ENCODE measurements at places on chromosomes 2 and 18. TPM values are rescaled to one million over a fixed set of nuclear protein-coding genes. Genes with fewer than 3 reads are reported as not detected.
A peak's percentile ranks its signal among the peaks of the same experiment; 100 is the strongest.

Gene XIRP2
- total RNA-seq: 0.06 TPM

Gene VWA3B
- total RNA-seq: 0.58 TPM

Gene SLC5A7
- 0.20 TPM for total RNA-seq

DNA sequence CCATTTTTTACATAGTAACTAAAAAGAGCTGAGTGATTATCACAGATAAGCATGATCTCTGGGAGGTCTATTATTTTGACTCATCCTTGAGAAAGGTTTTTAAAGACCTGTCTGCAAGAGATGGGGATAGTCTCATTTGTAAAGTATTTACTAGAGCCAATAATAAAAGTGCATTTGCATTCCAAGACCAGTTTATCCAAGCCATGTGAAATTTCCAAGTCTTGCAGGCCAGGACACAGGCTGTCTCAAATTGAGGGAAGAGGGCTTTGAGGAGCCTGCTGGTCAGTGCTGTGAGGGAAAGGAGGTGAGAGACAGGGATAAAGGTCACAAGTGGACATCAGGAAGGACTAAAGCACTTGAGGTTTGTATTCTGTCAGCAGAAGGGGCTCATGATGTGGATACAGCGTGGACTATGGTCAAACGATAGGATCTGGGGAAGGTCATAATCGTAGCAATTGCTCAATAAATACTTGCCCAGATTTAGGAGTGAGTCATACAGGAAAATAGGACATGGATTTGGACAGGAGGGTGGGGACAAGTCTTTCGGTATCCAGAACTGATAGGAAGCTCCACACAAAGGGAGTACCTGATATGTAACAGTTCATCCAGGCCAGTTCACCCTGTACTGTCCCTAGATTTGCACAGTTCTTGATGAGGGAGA, 6.6 kb upstream of the CDH2 start:
- no peak for DNase-seq

GRCh38 chr2:199962203-199962602, 6.8 kb downstream of the MAIP1 start:
- DNase-seq: no peak

DNA sequence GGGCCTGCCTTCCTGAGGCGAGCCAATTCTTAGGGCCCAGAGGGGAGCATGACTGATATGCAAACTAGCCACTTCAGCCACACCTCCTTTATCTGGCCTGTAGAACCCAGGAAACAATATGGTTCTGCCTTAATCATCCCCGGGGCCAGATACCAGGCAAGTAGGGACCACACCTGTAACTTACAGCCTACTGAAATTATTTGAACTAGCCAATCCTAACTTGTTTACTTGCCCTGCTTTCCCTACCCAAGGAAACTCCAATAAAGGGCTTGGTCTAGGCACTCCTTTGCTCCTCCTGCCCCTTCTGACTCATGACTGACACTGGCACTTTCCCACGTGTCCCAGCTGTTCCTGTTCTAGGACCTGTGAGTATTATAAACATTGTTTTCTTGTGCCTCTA, 57.6 kb downstream of the MYOM1 start:
- peak; percentile 53 for DNase-seq

DNA sequence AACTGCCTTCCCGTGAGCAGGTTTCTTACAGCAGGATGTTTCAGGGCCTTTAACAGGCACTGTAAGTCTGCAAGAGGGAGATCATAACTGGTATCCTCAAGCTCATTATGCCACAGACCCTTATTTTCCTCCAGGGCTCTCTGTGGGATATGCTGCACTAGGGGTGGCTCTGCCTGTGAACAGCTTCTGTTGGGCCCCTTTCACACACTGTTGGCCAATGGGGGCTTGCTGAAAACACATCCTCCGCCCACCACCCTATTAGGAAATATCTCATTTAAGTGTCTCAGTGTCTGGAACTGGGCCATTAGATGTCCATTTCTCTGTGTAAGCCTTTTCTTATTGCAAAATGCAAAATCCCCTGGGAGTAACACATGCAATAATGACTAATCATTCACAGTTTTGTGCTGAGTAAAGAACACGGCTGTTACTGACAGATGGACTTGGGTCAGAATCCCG, 414.3 kb upstream of the HS6ST1 start:
- no peak for DNase-seq

GRCh38 chr2:110940376-110940910, 180.3 kb upstream of the BCL2L11 start:
- DNase-seq: no peak

GRCh38 chr2:31337860-31338259, 76.7 kb downstream of the XDH start:
- DNase-seq: no peak

Measured in mucosa of gallbladder (tissue), 1 donor.